Activated CD8-positive, alpha-beta memory T cell treated with anti-CD3 and anti-CD28 coated beads for 4 hours (primary cell): ENCODE measurements at places on chromosomes 5 and 9.

- no peak for DNase-seq
Measured at GRCh38 chr5:11302663-11303062, 541.6 kb upstream of the DAP start.

DNA sequence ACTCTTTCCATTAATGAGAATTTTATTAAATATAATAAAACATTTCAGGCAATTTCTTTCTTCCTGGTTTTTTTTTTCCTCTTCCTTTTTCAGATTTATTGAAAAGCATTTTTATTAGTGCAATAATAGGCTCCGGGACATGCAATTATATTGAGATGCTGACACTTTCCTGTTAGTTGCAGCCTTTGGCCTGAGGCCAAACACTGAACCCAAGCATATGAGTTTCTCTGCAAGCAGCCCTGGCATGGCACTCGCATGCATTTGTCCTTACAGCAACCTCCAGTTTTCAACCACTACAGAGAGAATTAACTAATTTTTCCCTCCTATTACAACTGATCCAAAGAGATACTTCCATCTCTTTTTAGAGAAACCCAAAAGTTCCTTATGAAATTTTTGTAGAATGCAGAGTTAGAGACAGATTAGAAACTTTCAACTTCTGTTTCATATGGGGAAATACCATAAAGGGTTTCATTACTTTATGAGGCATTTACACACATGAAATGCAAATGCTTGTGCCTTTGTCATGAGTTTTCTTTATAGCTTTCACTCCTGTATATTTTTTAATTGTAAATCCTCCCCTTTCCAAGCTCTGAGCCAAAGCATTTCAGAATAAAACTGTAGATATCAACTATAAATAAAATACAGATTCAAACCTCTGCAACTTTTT lies 183.0 kb downstream of the CETN3 start:
- no peak for DNase-seq

GRCh38 chr5:138974227-138975063 lies 99.3 kb upstream of the LRRTM2 start:
- DNase-seq, result no peak

DNA sequence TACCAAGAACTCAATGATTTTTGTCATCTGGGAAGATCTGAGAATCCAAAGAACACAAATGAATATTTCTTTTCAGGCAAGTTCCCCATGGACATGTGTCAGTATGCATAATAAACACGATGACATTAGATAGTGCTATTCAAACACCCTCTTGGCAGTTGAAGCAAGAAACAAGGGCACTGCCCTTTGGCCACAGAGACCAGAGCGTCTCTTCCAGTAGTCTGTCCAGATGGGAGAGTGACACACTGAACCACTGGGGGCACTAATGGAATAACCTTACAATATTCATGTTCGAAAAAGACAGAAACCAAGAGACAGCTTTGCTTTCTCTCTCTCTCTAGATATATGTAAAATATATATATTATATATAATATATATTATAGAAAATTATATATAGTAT lies 301.9 kb downstream of the CTNND2 start:
- no peak for DNase-seq

DNA sequence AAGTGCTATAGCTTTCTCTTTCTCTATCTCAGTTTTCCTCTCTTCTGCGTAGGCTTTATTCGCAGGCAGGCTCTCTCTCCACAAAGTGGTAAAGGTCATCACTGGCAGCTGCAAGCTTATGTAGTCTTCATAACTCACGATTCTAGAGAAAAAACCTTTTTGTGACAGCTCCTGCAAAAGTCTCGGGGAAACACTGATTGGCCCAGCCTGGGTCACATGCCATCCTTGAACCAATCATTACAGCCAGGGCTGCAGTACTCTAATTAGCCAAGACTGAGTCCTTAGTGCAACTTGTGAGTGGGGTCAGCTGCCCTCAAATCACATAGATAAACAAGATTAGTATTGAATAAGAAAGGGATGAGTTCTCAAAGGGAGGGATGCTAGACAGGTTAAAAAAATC lies 18.3 kb upstream of the FRMPD1 start:
- DNase-seq, result no peak
